ENCODE measurements at places on chromosomes 2 and 18. TPM values are rescaled to one million over a fixed set of nuclear protein-coding genes. Genes with fewer than 3 reads are reported as not detected.

The LCT gene
- total RNA-seq = not detected

The CPO gene
- not detected for total RNA-seq

The SKA1 gene
- total RNA-seq = 28.3 TPM

DNA sequence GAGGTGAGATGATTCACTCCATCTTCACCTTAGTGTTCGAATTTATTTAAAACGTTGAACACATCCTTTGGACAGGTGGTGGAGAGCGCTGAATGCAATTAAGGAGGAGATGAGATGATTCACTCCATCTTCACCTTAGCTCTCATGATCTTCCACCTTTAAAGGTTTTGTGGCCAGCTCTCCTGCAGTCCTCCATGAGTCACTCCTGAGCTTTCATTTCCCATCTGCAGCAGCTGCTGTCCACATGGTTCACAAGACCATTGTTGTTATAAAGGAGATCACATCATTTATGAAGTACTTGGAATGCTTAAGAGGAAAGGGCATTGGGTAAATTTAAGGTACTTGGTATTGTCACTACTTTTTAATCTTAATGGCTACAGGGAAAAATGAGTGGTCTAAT, 298.5 kb downstream of the PAX3 start:
- no peaks in the 10 kb centered on the region for H3K36me3 ChIP-seq
- no peaks in the 10 kb centered on the region for H3K27me3 ChIP-seq

- no peak for DNase-seq
- H3K4me3 ChIP-seq = no peak overlapping the region
- no peak overlapping the region for H3K27ac ChIP-seq
- H3K36me3 ChIP-seq = no peaks in the 10 kb centered on the region
- H3K4me1 ChIP-seq = no peaks in the 10 kb centered on the region
Measured at GRCh38 chr2:29310650-29311348, 195.6 kb downstream of the CLIP4 start.

GRCh38 chr2:105806996-105807395, 62.3 kb downstream of the NCK2 start:
- no peak overlapping the region for H3K4me3 ChIP-seq
- H3K27me3 ChIP-seq = no peaks in the 10 kb centered on the region

- H3K4me1 ChIP-seq = no peaks in the 10 kb centered on the region
- no peaks in the 10 kb centered on the region for H3K27me3 ChIP-seq
- H3K4me3 ChIP-seq = no peak overlapping the region
- H3K27ac ChIP-seq = no peak overlapping the region
- DNase-seq = no peak
Measured at GRCh38 chr2:85839461-85839860, 49.3 kb downstream of the ST3GAL5 start.

DNA sequence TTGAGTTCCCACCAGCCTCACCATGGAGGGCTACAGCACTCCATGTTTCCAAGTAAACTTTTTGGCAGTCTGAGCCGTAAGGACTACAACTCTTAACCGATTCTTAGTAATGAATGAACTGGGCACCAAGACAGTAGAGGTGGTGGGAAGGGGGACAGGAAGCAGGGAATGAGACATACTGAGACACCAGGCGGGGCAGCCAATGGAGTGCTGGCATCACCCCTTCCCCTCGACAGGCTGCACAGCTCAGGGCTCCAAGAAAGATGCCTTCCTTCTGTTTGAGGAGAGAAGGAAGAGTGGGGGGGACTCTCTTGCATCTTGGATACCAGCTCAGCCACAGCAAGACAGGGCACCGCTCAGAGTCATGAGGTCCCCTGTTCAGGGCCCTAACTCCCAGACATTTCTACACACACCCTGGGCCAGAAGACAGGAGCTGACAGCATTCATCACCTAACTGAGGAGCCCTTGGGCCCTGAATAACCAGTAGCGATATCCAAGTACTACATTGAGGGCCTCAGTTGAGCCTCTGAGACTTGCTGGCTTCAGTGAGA, 45.2 kb downstream of the USP34 start:
- H3K27me3 ChIP-seq = no peaks in the 10 kb centered on the region
- no peak for DNase-seq
- H3K4me3 ChIP-seq = no peak overlapping the region
- H3K36me3 ChIP-seq = 0 out of 2 replicates have a peak, but pooled peaks cover 2% of the 10 kb centered on the region

- peaks cover 48% of the 10 kb centered on the region for H3K4me1 ChIP-seq
- H3K27me3 ChIP-seq = no peaks in the 10 kb centered on the region
- H3K36me3 ChIP-seq = peaks cover 6% of the 10 kb centered on the region
- H3K27ac ChIP-seq = peak overlapping the region; percentile 89
- H3K4me3 ChIP-seq = peak overlapping the region; percentile 81
Measured at GRCh38 chr2:73072129-73072395, 550 bp upstream of the SFXN5 start.

DNA sequence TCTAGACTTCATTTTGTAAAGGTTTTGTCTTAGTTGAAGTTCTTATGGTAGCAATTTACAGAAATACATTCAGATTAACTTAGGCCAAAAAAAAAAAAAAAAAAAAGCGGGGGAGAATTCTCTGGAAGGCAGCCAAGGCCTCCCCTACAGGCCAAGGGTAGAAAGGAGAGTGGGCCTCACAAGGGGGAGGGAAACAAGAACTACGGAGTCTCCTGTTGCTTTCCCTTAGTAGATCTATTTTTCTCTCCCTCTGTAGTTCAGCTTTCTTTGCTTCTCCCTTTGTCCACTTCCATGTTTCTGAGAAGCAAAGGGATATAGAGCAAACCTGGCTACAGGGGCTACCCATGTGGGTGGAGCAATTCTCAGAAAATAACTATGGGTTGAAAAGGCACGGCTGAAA, 2.4 kb upstream of the STK11IP start:
- H3K36me3 ChIP-seq = no peaks in the 10 kb centered on the region
- H3K27ac ChIP-seq = peak overlapping the region; percentile 95
- no peaks in the 10 kb centered on the region for H3K27me3 ChIP-seq
